Effector memory CD4-positive, alpha-beta T cell (primary cell): ENCODE measurements at places on chromosomes 5 and 9.

GRCh38 chr5:106673941-106674340 is 996.8 kb downstream of the EFNA5 start:
- DNase-seq = no peak

- DNase-seq = no peak
These were observed 79.8 kb upstream of the SPATA31D4 start for GRCh38 chr9:81848472-81848871.

DNA sequence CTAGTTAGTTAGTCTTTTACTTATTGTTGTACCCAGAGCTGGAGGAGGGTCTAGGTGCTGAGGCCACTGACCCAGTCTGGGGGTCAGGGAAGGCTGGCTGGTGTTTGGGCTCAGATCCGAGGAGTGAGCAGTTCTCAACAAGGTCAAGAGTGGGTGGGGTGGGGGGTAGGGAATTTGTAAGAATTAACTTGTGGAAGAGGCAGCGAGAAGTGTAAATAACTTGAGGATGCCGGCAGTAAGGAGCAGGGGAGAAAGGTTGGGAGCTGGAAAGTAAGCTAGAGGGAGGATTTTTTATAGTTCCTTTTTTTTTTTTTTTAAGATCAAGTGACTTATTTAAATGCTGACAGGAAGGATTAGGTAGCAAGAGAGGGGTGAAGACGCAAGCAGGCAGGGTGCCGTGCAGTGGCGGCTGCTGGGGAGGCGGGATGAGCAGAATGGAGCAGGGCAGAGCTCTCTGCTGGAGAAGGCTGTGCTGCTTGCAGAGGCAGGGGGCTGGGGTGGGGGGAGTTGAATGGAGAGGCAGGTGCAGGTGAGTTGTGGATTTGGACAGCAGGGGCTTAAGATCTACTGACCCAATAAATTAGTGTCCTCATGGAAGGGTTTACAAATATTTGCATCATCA is 35.3 kb upstream of the SMIM32 start:
- DNase-seq = no peak

DNA sequence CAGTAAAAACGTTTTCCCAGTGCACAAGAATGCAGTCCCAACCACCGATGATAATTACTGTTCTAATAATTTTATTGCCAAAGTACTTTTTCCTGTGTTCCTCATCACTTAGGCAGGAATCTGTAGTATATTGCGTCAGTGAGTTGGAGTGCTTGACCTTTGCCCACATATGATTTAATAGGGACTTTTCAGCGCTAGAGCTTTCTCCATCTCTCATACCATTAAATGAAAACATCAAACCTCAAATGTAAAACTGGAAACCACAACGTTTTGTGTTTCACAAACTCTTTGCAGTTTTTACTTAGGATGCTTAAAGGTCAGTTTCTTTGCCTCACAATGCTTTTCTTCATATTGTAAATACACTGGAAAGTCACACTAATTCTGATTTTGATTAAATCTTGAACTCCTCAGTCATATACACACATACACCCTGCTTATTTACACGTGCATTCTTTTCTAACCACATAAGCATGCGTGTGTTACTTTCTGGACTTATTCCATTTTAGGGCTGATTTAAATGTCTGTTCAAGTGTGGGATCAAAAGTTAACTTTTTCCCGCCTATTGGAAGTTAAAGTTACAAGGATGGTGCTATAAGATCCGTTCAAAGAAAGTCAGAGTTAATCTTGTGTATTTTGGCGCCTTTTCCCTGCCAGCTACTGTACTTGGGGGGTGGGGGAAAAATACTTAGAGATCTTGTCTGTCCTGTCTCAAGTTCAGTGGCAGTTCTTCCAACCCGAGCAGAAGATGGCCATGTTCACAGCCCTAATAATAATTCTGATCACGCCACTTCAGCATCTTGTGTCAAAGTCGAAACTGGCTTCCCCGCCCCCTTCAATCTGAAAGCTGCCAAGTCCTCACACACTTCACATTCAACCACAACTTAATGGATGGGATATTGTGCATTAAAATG is 6.6 kb upstream of the NFIB start:
- DNase-seq = no peak

DNA sequence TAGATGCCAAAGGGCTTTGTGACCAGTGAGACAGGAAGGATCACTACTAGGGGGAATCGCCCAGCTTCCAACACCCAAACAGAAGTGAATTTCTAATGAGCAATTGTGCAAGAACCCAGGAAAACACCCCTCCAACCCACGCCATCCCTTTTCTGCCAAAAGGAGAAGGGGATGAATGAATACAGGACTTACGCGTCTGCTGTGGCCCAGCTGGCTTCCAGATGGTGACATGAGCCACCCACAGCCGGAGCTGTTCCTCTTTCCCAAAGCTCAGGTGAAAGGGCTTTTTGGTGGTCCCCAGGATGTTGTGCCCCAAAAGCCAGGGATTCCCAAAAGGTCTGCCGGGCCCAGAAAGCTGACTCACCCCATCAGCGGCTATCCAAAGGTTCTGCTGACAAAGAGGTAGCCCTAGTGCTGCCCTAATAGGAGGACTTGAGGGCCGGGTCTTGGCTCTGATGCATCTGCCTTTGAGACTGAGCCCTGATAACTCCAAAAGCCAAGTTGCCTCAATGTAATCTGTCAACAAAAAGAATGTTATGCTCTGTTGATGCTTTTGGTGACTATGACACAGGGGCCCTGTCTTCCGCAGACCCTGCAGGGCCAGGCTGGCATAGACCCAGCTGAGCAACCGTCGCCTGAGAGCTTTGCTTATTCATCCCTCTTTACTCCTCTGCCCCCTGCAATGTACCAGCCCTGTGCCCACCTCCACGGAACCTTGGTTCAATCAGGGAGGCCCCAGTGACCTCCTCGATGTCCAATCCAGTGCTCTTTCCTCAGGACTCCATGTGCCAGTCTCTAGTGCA is 14.5 kb downstream of the GSN start:
- no peak for DNase-seq

DNA sequence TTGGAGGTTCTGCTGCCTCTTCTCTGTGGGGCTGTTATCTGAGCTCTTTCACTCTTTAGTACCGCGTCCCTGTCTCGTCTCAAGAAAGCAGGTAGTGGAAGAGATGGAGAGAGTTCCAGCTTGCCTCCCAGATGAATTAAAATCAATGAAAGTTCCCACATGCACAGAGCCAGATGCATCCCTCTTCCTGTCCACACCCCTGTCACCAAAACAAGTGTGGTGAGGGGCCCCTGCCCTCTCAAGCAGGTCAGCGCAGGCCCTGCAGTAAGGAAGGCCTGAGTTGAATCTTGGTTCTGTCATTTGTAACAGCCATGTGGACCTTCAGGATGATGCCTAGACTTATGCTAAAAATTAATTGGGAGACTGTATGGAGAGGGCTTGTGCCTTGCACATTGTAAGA is 26.9 kb downstream of the GALNT10 start:
- no peak for DNase-seq

DNA sequence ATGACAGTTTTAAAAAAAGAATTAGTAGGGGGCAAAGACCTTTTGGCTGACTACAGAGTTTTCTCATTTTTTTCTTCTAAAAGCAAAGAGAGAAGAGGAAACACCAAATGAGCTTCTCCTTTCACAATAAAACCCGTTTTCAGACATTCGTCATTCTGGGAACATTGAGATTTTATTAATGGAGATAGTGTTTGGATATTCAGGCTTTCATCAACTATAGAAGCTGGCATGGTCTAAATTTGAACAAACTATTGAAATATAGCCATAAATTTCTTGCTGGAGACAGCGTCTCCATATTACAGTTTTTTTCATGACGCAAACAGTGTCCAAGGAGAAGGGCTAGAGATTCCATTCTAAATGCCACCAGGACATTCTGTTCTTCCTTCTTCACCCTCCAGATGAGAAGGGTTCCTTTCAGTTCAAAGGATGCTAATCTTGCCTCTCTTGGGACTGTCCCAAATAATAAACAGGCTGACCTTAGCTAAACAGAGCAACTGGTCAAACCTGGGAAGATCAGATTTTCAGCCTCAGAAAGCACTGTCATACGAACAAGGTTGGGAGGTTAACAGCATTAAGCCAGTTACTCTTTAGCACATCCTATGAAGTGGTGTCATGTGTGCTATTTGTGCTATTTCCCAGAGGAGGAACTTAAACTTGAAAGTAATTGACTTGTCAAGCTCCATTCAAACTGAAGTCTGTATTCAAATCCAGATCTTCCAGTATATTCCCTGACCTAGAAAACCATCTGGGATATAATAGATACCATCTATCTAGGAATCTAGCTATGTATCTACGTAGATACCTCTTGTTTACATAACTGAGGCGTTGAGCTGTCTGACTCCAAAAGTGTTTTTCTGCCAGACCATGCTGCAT is 125.6 kb downstream of the LPAR1 start:
- no peak for DNase-seq

DNA sequence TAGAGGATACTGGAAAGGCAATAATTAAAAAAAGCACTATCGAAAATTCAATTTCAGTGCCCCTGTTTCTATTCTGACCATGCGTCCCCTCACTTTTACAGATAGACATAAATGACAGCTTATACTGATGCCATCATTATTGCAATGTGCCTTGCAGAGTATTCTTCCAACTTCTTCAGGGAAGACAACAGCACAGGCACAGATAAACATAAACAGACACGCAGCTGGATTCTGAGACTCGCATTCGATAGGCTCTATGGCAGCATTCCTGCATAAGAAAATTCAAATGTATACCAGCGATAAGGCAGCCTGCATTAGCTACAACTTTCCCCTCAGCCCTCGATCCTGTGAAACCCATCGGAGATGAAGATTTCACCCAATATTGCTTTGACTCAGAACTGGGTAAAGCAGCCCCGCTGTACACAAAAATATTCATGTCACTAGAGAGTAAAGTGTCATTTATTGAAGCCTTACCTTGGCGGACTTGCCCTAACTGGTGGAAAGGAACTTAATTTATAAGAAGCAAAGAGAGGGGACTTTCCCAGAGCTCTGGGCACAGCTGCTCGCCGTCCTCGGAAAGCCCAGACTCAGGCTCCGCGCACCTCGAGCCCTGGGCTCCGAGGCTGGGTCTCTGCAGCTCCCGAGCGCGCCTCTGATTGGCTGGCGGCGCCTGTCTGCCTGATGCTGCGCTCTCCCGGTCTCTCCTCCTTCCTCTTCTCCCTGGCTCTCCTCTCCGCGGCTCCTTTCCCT is at the start of gene CDH18:
Gene CDH18, minus strand, starts transcription at position 589 of the 750 bp plus-strand sequence. CDS start 149,214 bp downstream, outside the sequence.
- DNase-seq = no peak

- DNase-seq = no peak
These were observed 70.5 kb downstream of the SNX24 start for GRCh38 chr5:122915717-122916461.

- DNase-seq = no peak
These were observed 85.2 kb downstream of the SPRY4 start for GRCh38 chr5:142239394-142240159.

DNA sequence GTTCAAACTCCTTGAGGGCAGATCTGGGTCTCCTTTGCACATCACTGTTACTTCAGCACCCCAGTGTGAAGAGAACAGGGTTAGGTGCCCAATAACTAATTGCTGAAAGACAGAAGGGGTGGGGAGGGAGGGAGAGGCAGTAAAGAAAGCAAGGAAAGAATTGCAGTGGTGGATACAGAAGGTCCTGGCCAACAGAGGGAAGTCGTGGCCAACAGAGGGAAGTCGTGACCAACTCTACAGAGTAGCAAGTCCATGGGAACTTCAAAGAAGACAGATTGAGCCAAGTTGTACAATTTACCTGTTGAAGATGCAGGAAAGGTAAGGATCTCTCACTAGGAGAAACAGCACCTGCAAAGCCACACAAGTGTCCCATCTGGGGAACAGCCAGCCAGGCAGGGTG is 27.0 kb downstream of the CCNJL start:
- DNase-seq = no peak

GRCh38 chr5:179836225-179837019 is 15.7 kb downstream of the SQSTM1 start:
- DNase-seq = peak; percentile 51

DNA sequence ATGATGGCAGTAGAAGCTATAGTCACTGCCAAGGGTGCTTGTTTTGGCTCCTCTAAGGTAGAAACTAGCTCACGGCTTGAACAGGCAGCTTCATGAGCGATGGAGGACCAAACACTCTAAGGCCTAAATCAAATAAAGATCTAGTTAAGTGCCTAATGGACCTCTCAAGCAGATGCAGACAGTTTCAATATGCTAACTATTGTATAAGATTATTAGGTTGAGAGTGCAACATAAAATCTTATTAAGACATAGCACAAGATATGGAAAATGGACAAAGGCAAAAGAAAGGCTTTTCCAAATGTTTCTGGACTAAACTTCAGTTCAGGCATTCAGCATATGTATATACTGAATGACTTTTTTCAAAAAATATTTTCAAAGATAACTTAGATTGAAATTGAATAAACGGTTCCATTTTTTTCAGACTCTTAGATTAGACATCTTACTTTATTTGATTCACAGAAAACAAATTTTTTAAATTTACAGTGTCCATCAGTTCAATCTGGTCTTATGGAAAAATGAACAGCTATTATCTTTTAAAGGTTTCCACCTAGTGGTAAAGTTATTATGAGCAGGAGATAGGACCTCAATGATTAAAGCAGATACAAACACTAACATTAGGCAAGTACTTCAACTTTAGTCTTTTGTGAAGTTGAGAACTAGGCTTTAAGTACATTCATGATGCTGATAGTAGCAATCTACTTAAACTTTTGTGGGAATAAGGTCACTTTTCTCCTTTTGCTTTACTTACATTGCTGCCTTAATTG is 1167.7 kb downstream of the MAT2B start:
- DNase-seq = no peak

DNA sequence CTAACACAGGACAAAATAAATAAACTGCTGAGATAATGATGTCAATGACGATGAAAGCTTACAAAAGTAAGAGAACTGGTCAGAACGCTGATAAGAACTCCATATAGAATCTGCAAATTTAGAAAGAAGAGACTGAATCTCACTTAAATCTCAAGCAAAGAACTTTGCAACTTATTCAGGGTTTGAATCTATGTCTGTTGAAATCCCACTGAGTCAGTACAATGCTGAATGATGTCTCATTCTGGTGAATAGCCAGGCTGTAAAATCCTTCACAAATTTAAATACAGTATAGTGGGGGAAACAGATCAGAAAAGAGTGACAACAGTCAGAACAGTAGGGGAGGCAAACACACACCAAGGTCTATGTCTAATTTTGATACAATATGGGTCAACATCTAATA is 38.9 kb upstream of the NR3C1 start:
- DNase-seq = no peak

- DNase-seq = no peak
These were observed 326.1 kb downstream of the PLK2 start for GRCh38 chr5:58133631-58134296.

DNA sequence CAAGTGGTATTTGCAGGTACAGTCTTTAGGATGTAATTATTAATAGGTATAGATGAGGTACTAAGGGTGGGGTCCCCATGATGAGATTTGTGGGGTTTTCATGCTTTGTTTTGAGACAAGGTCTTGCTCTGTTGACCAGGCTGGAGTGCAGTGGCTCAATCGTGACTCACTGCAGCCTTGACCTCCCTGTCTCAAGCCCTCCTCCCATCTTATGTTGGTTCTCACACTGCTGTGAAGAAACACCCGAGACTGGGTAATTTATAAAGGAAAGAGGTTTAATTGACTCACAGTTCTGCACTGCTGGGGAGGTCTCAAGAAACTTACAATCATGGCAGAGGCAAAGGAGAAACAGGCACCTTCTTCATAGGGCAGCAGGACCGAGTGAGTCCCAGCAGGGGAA is 217.5 kb downstream of the CDK5RAP2 start:
- no peak for DNase-seq

GRCh38 chr5:113057557-113057984 is 81.0 kb downstream of the DCP2 start:
- DNase-seq = no peak

GRCh38 chr9:134327671-134328231 is 1.5 kb downstream of the RXRA start:
- no peak for DNase-seq

- DNase-seq = no peak
These were observed 71.9 kb upstream of the SPDL1 start for GRCh38 chr5:169511708-169512107.
